Stimulated activated CD4-positive, alpha-beta T cell treated with anti-CD3 and anti-CD28 coated beads, Interleukin-1b, Interleukin-23, amount 100 ng/mL, for 1 hour (primary cell): ENCODE measurements at places on chromosomes 2 and 18.
A peak's percentile ranks its signal among the peaks of the same experiment; 100 is the strongest.

GRCh38 chr2:39246382-39246980 lies 2.7 kb upstream of the CDKL4 start:
- DNase-seq, result no peak

- no peak for DNase-seq
Observed at GRCh38 chr2:133438026-133438425, 130.2 kb downstream of the NCKAP5 start.

- no peak for DNase-seq
Observed at GRCh38 chr18:72360634-72361033, 183.5 kb downstream of the CBLN2 start.

GRCh38 chr2:121748202-121748601 lies 7.2 kb upstream of the TSN start:
- DNase-seq, result no peak

DNA sequence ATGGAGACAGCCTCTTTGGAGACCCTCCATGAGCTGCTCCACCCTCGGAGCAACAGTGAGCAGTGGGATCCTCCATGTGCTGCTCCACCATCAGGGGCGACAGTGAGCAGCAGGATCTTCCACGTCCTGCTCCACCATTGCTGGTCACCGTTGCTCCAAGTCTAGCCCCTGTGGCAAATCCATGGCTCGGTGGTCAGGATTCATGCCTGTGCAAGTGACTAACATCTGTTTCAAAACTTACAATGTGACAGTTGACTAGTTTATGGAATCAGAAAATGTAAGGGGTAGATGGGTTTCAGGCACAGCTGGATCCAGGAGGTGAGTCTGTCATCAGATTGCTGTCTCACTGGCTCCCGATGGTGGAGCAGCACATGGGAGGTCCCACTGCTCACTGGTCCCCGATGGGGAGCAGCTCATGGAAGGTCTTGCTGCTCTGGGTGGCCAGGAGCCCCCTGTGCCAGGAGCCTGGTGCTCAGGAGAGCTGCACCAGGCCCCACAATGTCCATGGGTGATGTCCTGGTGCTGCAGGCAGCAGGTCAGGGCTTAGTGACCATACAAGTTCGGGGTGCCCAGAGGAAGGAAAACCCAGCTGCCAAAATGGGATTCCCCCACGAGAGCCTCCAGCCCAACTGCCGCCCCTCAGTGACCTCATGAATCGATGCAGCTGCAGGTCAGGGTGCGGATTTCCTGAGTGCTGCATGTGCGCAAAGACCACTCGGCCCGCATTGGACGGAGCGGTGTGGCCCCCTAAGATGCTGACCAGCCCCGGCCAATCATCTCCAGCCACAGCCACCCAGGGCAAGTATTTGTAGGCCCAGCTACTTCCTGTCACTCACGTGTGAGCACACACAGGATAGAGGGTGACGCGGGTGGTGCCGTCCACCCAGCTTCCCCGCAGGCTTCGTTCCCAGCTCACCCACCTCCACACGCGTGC lies 116.5 kb upstream of the OTOS start:
- no peak for DNase-seq

GRCh38 chr2:187365315-187365714 lies 82.7 kb downstream of the CALCRL start:
- DNase-seq, result no peak

DNA sequence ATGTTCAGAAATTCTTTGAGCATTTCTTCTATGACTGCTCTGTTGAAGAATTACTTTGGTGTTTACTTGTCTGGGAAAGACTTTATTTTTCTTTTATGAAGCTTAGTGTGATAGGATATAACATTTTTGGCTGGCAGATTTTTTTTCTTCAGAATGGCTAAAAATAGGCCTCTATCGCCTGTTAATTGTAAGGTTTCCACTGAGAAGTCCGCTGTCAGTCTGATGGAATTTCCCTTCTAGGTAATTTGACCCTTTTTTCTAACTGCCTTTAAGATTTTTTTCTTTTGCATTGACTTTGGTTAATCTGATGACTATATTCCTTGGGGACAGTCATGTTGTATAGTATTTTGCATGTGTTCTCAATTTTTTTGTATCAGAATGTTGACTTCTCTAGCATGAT lies 590.7 kb downstream of the ADCYAP1 start:
- no peak for DNase-seq

- no peak for DNase-seq
Observed at GRCh38 chr2:1299043-1299442, 114.2 kb upstream of the TPO start.

- DNase-seq, result no peak
Observed at GRCh38 chr18:75314117-75314516, 103.5 kb downstream of the TSHZ1 start.

GRCh38 chr2:98749066-98749450 lies 18.1 kb upstream of the MGAT4A start:
- no peak for DNase-seq

GRCh38 chr18:9869715-9870430 lies 15.9 kb upstream of the TXNDC2 start:
- DNase-seq, result no peak

GRCh38 chr2:16561251-16561650 lies 104.4 kb downstream of the CYRIA start:
- DNase-seq, result no peak

- DNase-seq, result no peak
Observed at GRCh38 chr2:8677646-8678592, 3.9 kb upstream of the ID2 start.

DNA sequence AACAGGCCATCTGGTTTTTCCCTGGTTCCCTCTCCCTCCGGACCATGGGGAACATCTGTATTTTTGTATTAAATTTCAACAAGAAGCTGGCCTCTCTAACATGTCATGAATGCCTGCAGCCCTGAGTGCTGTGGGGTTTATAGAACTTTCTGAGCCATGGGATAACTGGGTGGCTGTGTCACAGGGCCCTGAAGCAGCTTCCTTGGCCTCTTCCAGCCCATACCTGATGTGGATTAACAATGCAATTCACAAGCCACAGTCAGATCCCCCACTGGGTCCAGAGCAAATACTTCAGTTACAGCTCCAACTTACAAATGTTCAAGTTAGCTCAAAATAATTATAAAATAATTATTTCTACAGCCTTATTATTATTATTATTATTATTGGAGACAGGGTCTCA lies 307.8 kb upstream of the CELF4 start:
- no peak for DNase-seq

DNA sequence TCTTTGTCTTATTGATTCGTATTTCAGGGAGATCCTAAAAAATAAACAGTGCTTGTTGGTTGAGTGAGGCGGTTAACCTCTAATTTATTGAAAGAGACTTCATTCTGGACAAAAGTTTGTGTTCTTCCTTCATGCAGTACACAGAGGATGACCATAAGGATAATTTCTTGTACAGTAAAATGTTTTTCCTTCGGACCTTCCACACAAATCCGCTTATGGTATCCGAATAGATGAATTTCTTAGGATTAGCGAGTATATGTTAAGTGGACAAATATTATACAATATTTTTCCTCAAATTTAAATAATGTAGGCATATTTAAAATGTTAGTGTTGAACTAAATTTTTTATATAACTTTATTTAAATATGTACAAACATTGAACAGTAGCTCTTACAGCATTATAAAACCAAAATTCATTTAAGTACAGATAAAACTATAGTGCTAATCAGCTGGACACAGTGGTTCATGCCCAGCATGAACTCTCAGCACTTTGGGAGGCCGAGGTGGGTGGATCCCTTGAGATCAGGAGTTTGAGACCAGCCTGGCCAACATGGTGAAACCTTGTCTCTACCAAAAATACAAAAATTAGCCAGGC lies 84.4 kb downstream of the LPIN1 start:
- no peak for DNase-seq

- DNase-seq, result no peak
Observed at GRCh38 chr2:107174171-107174570, 288.2 kb upstream of the ST6GAL2 start.

DNA sequence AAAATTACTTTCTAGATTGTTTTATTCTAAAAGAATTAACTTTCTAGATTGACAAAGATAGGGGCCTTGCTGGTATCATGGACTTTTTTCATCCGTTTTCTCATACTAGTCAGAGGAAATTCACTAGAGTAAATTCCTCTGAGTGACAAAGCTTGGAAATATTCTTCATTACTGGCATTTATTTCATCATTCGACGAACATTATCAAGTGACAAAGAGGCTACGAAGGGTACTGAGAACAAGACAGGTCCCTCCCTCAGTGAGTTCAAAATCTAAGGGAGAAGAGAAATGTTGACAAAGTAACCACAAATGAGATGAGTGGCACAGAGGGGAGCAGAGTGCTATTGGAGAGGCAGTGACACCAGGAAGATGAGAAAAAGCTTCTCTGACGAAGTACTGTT lies 4.3 kb downstream of the EPG5 start:
- no peak for DNase-seq

DNA sequence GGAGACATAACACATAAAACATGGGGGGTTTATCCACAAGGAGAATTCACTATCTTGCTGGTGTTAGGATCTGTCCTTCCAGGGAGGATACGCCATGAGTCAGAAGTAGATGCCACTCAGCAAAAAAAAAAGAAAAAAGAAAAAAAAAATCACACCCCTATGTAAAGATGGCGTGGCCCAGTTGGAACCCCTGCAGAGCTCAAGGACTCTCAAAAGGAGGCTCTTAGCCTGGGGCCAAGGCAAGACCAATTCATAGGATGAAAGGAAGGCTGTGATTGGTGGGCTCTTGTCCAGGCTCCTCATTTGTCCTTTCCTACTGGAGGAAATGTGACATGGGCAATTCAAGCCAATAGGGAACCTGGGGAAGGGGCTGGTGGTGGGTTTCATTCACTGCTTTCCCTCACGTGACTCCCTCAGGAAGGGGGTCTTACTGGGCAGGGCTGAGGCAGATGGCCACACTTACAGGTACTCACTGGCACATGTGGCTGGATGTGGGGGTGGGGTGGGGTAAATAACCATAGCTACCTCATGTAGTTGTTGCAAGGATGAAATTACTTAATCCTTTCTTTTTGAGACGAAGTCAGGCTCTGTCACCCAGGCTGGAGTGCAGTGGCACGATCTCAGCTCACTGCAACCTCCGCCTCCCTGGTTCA lies 38.7 kb upstream of the HAAO start:
- DNase-seq, result no peak

DNA sequence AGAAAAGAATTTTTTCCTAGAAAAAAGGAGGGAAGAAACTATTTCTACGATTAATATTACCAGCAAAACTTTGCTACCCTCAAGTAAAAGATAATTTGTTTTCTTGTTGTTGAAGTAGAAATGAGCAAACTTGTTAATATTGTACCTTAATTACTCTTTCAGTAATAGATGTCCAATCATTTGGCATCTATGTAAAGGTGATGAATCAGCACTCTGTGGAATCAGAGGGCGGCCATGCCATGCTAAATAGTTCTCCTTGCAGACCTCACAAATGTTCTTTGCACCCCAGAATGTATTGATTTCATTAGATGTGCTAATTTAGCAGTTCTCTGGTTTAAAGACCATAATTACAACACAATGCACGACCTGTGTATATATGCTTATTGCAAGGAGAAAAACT lies 29.1 kb upstream of the THSD7B start:
- DNase-seq, result no peak

DNA sequence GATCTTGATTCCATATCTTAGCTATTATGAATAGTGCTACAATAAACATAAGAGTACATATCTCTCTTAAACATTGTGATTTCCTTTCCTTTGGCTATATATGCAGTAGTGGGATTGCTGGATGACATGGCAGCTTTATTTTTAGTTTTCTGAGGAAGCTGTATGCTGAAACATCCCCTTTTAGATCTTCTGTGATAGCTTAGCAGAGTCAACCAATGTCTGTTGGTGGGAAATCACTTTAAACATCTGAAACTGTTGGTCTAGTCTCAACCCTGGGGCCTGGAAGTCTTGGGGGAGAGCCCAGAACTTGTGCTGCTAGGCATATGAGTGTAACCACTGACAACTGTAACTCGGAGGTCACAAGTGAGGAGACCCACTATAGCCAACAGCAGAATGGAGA lies 378.6 kb upstream of the SLC14A2 start:
- no peak for DNase-seq

- no peak for DNase-seq
Observed at GRCh38 chr2:142682528-142682927, 194.9 kb upstream of the KYNU start.

- DNase-seq, result peak; percentile 84
Observed at GRCh38 chr18:11851146-11851805, at the start of gene CHMP1B. Gene CHMP1B (plus strand): TSS chr18:11851413. CDS start chr18:11851512, 99 bp downstream.

DNA sequence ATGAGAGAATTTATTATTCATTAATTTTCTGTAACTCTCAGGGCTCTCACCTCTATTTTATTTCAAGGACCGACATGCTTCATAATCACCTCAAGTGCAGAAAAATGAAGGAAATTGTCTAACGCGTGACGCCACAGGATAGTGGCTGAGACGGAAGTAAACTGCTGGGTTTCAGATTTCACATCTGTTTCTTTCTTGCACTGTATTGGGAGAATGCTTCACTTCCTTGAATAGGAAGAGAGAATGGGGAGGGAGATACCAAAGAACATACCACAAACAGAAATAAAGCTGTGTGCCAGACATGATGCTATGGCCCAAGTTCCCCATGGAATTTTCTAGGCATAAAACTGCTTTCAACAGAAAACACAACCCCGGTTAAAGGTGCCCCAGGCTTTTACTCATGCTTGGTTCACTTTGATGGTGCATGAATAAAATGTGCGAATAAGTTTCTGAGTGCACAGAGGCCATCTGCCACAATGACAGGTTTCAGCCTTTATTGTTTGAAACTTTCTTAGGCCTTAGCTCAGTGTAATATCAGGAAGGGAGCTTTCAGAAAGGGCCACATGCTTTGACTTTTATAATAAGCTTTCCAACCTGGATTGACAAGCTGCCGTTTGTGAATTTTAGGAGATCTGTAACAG lies 1116.4 kb downstream of the SOCS6 start:
- DNase-seq, result no peak

DNA sequence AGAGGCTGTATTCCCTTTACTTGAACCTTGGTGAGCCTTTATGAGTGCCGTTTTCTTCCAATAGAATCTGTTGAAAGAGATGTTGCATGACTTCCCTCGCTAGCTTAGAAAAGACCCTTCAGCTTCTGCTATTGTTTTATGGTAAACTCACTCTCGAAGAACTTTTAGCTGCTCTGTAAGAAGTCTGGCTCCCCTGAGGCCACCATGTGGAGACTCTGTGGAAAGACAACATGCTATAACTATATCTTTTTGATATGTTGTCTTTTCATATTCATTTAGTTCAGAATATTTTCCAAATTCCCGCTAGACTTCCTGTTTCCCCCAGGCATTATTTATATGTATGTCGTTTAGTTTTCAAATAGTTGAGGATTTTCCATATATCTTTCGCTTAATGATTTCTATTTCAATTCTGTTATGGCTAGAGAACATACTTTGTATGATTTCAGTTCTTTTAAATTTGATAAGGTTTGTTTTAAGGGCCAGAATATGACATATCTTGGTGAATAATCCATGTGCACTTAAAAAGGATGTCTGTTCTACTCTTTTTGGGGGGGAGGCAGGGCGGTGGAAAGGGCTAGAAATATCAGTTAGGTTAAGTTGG lies 64.1 kb downstream of the PTPN4 start:
- no peak for DNase-seq

- no peak for DNase-seq
Observed at GRCh38 chr2:157363612-157364101, 38.0 kb upstream of the ERMN start.

- no peak for DNase-seq
Observed at GRCh38 chr2:31256611-31257382, 22.8 kb downstream of the EHD3 start.
